ENCODE measurements at places on chromosomes 7 and 10. TPM values are rescaled to one million over a fixed set of nuclear protein-coding genes. Genes with fewer than 3 reads are reported as not detected.

DNA sequence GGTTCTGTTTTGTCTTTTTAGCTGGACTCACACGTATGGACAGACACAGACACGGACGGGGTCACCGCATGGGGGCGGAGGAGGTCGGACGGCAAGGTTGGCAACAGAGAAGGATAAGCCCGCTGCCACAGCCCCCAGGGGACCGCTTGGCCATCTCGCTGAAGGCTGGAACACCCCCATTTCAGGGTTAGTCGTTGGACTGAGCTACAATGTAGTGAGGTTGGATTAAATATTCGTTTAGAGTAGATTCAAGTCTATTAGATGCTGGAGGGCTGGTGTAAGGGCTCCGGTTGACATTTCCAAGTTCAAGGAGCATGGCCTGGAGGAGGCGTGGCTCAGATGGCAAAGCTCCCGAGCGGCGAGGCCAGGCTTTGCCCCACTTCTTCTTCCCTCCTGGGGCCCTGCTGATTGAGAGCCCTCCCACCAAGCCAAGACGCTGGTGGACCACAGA, 35.2 kb downstream of the PPIF start:
- 0 out of 2 replicates have a peak, but pooled peaks cover 3% of the 10 kb centered on the region for H3K4me1 ChIP-seq
- H3K4me3 ChIP-seq: no peak overlapping the region
- no peaks in the 10 kb centered on the region for H3K27me3 ChIP-seq

Gene CNTNAP2
- total RNA-seq: 63.8 TPM

DNA sequence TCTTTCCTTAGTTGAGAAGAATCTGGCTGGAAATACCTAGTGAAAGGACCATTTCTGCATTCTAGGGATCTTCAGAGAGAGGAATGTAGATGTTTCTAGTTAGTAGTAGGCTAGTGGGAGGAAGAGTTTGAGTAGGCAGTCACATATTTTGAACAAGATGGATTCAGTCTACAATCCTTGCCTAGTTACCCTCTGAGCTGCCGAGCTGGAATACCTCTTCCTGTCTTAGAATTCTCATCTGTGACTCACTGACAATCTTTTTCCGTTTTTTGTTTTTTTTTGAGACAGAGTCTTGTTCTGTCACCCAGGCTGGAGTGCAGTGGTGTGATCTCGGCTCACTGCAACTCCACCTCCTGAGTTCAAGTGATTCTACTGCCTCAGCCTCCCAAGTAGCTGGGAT, 30.7 kb upstream of the PLPP4 start:
- no peak overlapping the region for H3K27ac ChIP-seq
- no peaks in the 10 kb centered on the region for H3K36me3 ChIP-seq
- H3K4me1 ChIP-seq: peaks cover 11% of the 10 kb centered on the region
- DNase-seq: no peak
- H3K4me3 ChIP-seq: no peak overlapping the region

DNA sequence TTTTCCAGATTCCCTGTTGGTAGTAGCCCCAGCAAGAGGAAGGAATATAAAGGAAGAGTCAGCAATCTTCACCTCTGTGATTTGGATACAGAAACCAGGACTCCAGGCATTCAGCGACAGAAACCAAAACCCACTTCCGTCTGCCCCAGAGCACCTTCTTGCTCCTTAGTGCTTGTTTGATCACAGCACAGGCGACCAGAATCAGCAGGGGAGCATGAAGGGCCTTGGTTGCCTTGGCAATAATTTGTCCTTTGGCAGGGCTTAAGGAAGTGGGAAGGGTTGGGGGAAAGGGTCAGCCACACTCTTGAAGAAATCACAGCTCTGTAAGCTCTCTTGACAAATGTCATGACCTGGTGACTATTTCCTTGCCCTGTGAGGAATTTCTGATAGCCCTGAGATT, 379.6 kb downstream of the OTUD1 start:
- H3K27ac ChIP-seq: no peak overlapping the region
- H3K4me3 ChIP-seq: no peak overlapping the region
- peaks cover 4% of the 10 kb centered on the region for H3K4me1 ChIP-seq
- DNase-seq: no peak
- no peaks in the 10 kb centered on the region for H3K27me3 ChIP-seq

GRCh38 chr7:134789967-134790685, 10.7 kb downstream of the CALD1 start:
- peaks cover 40% of the 10 kb centered on the region for H3K4me1 ChIP-seq
- no peaks in the 10 kb centered on the region for H3K27me3 ChIP-seq
- no peak for DNase-seq
- H3K36me3 ChIP-seq: peaks cover 21% of the 10 kb centered on the region

GRCh38 chr7:114864278-114864677, 57.6 kb upstream of the MDFIC start:
- no peaks in the 10 kb centered on the region for H3K4me1 ChIP-seq
- no peak overlapping the region for H3K27ac ChIP-seq
- H3K4me3 ChIP-seq: no peak overlapping the region
- H3K36me3 ChIP-seq: no peaks in the 10 kb centered on the region
- no peaks in the 10 kb centered on the region for H3K27me3 ChIP-seq

DNA sequence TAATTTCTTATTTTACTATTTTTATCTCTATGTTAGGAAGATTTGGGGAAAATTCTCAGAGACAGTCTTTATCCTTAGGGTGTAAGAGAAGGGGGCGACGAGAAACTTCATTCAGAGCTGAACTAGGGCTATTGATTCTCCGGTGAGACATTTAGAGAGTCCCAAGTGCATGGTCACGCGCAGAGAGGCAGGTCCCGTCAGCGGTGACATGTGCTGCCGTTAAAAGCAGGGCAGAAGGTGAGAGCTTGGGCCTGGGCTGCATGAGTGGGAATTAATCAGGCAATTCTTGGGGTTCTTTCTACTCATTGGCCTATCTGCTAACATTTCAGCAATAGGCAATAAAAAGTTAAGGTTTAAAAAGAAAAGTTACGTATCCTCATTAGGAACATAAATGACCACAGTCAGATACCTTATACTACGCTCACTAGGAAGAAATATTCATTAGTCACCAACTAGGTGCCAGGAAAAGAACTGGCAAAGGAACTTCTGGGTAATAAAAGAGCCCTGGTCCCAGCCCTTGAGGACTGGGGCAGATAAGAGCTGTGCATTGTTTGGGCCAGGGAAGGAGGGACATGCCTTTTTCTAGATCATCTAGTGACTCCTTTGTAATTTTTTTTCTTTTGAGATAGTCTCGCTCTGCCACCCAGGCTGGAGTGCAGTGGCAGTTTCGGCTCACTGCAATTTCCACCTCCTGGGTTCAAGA, 21.2 kb downstream of the PRKCQ start:
- H3K36me3 ChIP-seq: no peaks in the 10 kb centered on the region
- no peak overlapping the region for H3K27ac ChIP-seq
- no peak overlapping the region for H3K4me3 ChIP-seq
- no peaks in the 10 kb centered on the region for H3K27me3 ChIP-seq
- no peak for DNase-seq
- H3K4me1 ChIP-seq: peaks cover 19% of the 10 kb centered on the region

- H3K4me1 ChIP-seq: peaks cover 53% of the 10 kb centered on the region
- H3K27ac ChIP-seq: no peak overlapping the region
- peaks cover 9% of the 10 kb centered on the region for H3K36me3 ChIP-seq
- no peak for DNase-seq
- H3K27me3 ChIP-seq: peaks cover 3% of the 10 kb centered on the region
Measured at GRCh38 chr10:34175121-34175520, 640.0 kb downstream of the PARD3 start.

DNA sequence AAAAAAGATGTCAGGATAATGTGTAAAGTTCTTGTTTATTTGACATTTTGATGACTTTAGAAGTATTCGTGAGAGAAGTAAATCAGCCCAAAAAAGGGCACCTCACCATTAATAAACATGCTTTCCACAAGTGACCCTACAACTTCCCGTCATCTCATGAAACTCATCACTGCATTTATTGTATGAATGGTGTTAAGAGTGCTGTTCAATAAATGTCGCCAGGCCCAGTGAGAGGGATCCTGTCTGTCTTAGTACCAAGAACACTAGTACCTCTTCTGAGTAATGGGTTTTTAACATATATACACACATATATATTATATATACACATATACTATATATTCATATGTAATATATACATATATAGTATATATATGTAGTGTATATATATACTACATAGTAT, 61.9 kb downstream of the TMEM26 start:
- no peak overlapping the region for H3K27ac ChIP-seq
- no peaks in the 10 kb centered on the region for H3K36me3 ChIP-seq
- H3K4me3 ChIP-seq: no peak overlapping the region
- no peaks in the 10 kb centered on the region for H3K27me3 ChIP-seq
- DNase-seq: no peak

- no peak overlapping the region for H3K27ac ChIP-seq
- peaks cover 3% of the 10 kb centered on the region for H3K27me3 ChIP-seq
- no peak for DNase-seq
Measured at GRCh38 chr10:61883371-61884025, 18.0 kb upstream of the ARID5B start.

All from WTC11 (cell line).